Epithelial cell of proximal tubule (primary cell): ENCODE measurements at places on chromosomes 4 and X.

DNA sequence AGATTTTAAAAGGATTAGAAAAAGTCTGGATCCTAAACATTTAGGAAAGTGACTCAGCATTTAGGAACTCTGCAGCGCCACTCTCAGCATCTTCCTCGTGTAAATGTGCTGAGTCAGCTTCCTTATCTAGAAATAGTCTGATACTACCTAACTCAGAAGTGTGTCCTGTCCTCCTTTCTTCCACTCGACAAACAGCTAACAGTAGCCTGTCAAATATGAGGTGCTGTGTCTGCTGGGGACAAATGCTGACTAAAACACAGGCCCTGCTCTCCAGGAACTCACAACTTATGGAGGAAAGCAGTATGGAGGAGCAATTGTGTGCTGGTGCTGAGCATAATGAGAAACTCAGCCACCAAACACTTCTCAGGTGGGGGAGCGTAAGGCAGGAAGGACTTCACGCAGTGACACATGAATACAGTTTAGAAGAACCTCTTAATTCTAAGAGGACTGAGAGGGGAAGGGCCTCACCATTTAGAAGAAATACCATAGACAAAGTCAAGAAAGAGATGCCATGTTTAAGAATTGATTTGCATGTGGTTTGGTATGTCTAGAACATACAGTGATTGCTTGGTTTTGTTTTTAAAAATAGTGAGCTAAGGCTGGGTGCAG, 125.3 kb downstream of the SOWAHB start:
- no peak for DNase-seq

DNA sequence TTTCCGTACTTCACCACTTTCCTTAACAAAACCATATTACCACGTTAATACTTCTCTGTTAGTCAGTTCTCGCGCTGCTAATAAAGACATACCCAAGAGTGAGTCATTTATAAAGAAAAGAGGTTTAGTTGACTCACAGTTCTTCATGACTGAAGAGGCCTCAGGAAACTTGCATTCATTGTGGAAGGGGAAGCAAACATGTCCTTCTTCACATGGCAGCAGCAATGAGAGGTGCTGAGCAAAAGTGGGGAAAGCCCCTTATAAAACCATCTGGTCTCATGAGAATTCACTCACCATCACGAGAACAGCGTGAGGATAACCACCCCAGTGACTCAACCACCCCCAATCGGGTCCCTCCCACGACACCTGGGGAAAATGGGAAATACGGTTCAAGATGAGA, 289.8 kb upstream of the CLNK start:
- no peak for DNase-seq

GRCh38 chrX:139026811-139027210, 315.3 kb upstream of the FGF13 start:
- DNase-seq = no peak

- DNase-seq = peak; percentile 19
These were observed 562.4 kb downstream of the TLL1 start for GRCh38 chr4:166435449-166435848.

DNA sequence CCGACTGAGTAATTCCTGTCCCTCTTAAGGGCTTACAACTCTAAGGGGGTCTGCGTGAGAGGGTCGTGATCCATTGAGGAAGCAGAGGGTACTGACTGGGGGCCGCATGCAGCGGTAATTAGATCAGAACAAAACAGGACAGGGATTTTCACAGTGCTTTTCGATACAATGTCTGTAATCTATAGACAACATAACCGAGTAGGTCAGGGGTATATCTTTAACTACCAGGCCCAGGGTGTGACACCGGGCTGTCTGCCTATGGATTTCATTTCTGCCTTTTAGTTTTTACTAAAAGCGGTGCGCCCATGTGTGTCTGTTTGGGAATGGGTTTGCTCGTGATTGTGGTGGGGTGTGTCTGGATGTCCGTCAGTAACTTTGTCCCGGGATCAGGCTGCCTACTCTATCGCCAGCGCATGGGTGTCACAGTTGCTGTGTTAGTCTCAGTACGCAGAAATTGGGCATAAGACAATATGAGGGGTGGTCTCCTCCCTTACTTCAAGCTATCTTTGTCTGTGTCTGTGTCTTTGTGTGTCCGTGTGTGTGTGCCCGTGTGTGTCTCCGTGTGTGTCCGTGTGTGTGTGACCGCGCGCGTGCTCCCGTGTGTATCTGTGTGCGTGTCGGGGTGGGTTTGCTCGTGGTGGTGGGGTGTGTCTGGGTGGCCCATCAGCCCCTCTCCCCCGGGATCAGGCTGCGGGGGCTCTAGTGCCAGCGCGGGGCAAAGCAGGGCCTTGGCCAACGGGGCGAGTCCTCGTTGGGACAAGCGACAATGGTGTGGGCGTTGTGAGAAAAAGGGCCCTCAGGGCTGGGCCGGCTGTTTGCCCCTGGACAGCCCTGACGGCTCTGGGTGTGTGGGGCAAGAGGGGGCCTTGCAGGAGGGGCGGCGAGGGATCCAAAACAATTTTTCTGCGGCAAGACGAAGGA, 10.4 kb downstream of the FRG2 start:
- no peak for DNase-seq

DNA sequence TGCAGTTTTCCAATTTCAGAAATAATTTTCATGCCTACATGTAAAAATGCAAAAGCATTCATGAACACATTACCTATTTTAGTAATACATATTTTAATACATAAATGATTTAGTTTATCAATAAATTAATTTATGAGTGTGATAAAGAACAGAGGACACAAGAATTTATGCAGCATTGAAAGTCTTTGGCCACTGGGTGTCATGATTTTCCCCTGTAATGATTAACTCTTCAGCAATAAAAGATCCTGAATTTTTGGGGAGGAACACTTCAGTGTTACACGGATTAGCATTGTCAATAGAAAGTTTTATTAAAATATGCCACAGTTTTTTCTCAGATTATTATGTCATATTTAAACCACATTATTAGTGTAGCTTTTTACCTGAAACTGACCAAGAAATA, 8.6 kb upstream of the VCX2 start:
- no peak for DNase-seq

DNA sequence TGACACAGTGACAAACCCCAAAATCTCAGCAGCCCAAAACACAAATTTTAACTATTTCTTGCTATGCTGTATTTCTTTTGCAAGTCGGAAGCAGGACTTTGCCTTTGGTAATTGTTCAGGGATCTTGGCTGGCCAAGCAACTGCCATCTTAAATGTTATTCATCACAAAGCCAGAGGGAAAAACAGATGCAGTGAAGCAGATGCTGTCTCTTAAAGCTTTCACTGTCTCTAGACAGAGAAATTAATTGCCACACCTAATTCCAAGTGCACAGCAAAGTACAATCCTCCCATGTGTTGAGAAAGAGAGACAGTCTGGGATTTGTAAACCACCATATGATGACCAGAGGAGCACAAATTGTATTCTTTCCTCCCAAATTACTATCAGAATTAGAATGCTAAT, 30.0 kb upstream of the GALNT7 start:
- DNase-seq = no peak

- no peak for DNase-seq
These were observed 1153.4 kb upstream of the AGA start for GRCh38 chr4:178595500-178596138.

DNA sequence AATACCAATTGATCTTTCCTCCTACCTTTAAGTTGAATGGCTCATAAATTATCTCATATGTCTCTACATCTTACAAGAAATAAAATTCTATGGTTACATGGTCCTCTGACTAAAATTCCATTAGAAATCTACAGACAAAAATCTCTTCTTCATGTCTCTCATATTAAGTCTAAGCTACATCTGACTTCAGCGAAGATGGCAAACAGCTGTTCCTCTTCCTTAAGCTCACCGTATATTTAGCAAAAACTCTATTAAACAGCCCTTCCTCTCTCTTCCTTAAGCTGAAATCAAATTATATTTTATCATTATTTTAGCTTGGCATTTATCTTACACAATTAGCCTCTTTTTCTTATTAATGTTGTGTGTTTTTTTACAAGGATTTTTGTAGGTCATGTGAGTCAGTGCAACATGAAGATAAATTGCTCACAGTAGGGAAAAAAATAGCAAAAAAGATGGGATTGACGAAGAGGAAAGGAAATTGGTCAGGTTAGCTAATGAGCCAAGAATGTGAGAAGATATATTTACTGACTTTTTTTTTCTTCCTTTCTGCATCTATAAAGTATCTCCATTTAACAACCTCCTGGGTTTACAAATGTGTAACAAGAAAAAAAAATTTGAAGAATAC, 2412.8 kb downstream of the ARAP2 start:
- no peak for DNase-seq

- no peak for DNase-seq
These were observed 92.0 kb upstream of the PRDX4 start for GRCh38 chrX:23575281-23575680.

DNA sequence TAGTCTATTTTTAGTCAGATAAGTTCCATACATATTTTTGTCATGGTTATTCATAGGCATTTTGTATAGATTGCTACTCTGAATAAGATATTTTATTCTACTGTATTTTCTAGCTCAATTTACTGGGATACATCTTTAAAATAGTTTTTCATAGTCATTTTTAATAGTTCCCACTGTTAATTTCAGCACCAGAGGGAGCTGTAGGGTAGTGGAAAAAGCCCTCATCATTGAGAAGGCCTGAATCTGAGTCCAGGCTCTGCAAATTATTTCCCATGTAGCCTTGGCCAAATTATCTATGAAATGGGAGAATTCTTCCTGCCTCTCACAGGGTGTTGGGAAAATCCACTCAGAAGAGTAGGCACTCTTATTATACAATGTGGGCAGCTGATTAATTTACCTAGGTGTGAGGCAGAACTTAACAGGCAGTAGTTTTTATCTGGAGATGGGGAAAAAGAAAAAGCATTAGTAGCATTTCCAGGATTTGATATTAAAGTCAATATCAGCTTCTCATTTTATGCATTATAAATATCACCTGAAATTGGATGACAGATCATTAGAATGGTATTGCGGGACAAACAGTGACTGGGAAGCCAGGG, 102.9 kb upstream of the PAQR3 start:
- DNase-seq = no peak

GRCh38 chr4:147518846-147519767, 38.2 kb downstream of the EDNRA start:
- peak; percentile 29 for DNase-seq

DNA sequence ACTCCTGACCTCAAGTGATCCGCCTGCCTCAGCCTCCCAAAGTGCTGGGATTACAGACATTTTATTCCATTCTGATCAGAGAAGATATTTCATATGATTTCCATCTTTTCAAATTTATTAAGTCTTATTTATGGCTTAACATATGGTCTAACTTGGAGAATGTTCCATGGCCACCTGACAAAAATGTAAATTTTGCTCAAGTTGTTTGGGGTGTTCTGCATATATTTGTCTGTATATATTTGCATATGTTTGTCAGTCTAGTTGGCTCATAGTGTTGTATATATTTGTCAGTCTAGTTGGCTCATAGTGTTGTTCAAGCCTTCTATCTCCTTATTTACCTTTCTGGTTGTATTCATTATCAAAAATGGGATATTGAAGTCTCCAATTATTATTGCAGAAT, 16.2 kb upstream of the ATRX start:
- DNase-seq = no peak

- DNase-seq = no peak
These were observed 201.6 kb downstream of the STIM2 start for GRCh38 chr4:27062256-27062655.

- DNase-seq = peak; percentile 59
These were observed 262.6 kb downstream of the ADGRL3 start for GRCh38 chr4:61462451-61463326.

DNA sequence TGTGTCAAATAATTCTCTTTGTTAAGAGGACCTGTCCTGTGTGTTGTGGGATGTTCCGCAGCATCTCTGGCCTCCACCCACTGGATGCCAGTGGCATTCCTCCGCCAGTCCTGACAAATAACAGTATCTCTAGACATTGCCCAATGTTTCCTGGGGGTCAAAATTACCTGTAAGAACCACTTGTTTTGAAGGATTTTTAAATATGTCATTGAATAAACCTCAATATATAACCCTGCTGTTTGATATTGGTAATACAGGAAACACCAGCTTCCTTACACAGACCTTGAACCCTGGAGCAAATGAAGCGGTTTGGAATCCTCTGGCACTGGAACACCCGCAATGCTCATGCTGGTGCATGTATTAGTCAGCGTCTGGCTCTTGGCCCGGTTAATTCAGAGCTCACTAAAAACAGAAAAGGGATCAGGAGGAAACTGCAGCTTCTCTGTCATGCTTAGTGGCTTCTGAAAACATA, 101.3 kb downstream of the TBL1X start:
- peak; percentile 75 for DNase-seq

- DNase-seq = no peak
These were observed 32.5 kb upstream of the TLR2 start for GRCh38 chr4:153651587-153651986.

DNA sequence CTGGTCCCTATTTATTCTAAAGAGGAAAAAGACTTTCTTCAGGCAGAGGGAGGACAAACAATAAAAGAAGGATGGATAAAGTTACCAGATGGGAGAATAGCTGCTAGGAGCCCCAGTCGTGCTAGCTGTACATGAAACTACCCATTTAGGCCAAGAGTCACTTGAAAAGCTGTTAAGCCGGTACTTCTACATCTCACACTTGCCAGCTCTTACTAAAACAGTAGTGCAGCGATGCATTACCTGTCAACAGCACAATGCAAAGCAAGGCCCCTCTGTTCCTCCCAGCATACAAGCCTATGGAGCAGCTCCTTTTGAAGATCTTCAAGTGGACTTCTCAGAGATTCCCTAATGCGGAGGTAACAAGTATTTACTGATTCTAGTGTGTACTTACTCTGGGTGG, 1138.8 kb downstream of the ARAP2 start:
- no peak for DNase-seq

DNA sequence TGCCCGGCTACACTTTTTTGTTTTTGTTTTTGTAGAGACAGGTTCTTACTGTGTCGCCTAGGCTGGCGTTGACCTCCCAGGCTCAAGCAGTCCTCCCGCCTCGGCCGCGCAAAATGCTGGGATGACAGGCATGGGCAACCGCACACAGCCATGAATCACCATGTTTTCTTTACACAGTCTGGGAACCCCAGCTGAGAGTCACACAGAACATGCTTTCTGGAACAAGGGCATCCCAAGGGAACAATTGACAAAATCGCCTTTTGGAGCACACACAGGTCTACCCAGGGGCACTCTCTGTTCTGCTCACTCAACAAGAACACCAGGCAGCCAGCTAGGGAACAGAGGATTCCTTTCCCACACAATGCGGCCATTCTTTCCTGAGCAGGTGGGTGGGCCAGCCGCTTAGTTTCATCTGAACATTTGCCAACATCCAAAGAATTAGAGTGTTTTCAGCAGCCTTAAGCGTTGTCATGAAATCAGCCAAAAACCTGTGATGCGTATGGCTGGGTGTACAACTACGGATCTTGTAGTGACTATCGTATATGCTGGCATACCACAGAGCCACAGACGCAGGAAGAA, 15.7 kb downstream of the PRKX start:
- DNase-seq = peak; percentile 95

- DNase-seq = no peak
These were observed 21.3 kb downstream of the QDPR start for GRCh38 chr4:17490575-17491059.

- no peak for DNase-seq
These were observed 172.2 kb upstream of the TECRL start for GRCh38 chr4:64581422-64581821.

DNA sequence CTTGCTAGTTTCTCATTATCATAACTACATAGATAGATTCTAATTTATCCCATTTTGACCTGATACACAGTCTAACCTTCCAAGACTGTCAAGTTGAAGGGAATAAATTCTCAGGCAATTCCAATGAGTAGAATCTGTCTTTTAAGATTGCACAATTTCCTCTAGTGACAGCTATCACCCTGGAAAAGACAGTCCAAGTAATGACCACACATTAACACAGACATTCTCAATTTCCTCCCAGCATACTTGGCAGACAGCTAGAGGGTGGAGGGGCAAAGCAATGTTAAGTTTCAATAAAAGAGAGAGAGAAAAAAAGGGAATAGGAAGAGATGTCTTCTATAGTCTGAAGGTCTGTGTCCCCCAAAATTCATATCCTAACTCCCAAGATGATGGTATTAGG, 234.7 kb downstream of the LDB2 start:
- DNase-seq = no peak
